ENCODE measurements at places on chromosomes 2 and 18. TPM values are rescaled to one million over a fixed set of nuclear protein-coding genes. Genes with fewer than 3 reads are reported as not detected.

DNA sequence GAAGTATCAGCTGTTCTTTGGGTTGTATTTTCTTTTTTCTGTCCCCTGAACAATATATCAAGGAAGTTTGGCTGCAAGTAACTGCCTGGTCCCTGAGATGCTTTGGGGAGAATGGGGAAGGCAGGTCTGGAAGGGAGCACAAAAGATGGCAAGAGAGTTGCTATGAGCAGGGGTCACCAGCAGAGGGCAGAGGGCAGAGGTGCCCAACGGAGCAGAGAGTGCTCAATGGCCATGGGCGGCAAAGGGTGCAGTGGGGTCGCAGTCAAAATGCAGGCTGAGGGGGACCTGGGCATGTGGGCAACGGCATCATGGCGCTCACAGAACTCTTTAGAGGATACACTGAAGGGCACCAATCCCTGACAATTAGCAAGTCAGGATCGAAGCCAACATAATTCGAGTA lies 107.7 kb upstream of the ATP8B1 start:
- no peak for DNase-seq

- no peak for DNase-seq
Measured at GRCh38 chr18:54830866-54831265, 2.6 kb downstream of the RAB27B start.

DNA sequence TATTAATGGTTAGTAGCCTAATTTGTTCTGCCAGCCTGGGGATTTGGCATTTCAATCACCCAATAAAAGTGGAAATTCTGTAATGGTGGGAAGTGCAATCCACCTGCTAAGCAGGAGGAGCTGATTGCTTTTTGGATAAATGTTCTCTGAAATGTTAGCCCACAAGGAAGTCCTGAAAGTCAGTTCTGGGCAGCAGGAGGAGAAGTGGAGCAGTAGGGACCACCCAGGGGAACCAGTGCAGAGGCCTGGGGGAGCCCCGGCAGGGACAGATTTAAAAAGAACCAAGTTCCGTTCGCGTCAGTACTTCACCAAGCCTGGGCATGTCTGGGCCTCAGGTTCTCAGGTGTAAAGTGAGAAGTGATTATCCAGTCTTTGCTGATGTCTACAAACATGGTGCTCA lies 248.5 kb upstream of the RAB6C start:
- DNase-seq: no peak

DSEL gene
- 9.5 TPM for total RNA-seq

DNA sequence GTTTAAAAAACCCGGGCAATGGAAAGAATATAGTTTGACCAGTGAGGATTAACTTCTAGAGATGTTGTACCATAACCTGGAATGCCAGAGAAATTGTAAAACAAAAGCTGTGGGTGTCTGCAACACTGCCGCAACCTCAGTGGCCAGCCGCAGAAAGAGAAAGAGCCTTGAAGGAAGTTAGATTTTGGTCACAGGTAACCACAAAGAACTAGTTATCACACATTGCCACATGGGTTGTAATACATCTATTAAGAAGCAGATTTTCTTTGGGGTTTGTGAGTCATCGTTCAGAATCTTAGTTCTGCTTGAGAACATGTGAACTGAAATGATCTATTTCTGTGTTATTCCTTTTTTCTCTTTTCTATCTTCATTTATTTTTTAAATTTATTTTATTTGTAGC lies 222.9 kb upstream of the AGAP1 start:
- no peak for DNase-seq

PFN4 gene
- 0.79 TPM for total RNA-seq

DNA sequence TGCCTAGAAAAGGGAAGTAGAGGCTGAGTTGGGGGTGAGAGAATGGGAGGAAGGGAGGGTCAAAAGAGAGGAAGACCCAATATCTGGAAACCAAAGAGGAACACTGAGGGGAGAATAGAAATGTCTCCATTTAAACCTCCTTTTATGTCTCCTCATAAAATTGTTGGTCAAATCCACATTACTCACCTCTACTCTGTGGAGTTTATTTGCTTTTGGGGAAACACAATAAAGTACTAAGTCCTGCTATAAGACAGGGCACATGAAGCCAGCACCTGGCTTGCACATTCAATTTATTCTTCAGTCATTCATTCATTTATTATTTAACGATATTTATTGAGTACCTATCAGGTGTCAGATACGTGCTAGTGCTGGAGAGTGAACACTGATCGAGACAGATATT lies 60.3 kb upstream of the NFE2L2 start:
- DNase-seq: no peak

- no peak for DNase-seq
Measured at GRCh38 chr2:1784087-1784486, 39.8 kb upstream of the PXDN start.

- no peak for DNase-seq
Measured at GRCh38 chr18:9707381-9708056, 582 bp upstream of the RAB31 start.

ZSWIM2 gene
- total RNA-seq: not detected

Data from adrenal gland (tissue), 19 donors.